Lung (tissue), 17 donors: ENCODE measurements at places on chromosomes 11 and 22.

GRCh38 chr11:1435820-1436467 is 46.2 kb downstream of the BRSK2 start:
- DNase-seq, result no peak

DNA sequence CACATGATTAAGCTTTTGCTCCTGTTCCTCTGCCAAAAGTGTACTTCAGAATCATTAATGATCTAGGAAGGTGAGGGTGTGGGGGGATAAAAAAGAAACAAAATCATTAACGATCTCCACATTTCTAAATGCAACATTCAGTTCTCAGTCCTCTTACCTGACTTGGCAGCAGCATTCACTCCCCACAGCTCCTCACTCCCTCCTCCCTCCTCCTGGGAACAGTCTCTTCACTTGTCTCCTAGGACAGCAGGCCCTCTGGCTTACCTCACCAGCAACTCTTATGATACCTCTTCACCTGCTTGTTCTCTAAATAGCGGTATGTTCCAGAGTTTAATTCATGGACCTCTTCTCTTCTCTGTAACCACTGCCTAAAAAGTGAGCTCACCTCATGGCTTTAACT is 56.5 kb upstream of the APOA1 start:
- DNase-seq, result no peak

DNA sequence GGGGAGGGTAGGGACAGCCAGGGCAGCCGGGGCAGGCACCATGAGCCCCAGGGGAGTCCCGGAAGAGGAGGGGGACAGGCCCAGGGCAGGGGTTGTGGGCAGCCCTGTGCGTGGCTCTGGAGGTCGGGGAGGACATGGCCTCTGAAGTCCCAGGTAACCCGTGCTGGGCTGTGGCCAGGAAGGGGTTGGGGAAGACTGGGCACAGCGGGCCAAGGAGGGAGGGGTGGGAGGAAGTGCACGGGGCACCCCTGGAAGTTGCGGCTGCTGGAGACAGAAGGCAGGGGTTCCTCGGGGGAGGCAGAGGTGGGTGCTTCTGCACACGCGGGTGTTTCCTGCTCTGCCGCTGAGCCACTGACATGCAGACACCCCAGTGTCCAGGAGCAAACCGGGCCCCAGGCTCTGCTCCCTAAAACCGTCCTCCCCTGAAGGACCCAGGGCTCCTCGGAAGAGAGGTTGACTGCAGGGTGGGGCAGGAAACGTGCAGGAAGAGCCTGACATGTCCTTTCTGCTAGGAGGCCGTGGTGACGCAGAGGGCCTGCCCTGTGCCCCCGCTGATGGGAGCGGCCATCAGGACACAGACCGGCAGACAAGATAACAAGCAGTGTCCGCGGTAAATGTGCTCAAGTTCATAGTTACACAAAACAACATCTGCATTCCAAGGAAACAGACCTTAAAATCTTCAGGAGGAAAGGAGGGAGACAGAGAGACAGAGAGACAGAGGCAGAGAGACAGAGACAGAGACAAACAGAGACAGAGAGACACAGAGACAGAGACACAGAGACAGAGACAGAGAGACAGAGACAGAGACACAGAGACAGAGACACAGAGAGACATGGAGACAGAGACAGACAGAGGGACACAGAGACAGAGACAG is 5.7 kb downstream of the TNNI2 start:
- peak; percentile 43 for DNase-seq

GRCh38 chr11:61198948-61199523 is 4.3 kb upstream of the PGA3 start:
- no peak for DNase-seq

DNA sequence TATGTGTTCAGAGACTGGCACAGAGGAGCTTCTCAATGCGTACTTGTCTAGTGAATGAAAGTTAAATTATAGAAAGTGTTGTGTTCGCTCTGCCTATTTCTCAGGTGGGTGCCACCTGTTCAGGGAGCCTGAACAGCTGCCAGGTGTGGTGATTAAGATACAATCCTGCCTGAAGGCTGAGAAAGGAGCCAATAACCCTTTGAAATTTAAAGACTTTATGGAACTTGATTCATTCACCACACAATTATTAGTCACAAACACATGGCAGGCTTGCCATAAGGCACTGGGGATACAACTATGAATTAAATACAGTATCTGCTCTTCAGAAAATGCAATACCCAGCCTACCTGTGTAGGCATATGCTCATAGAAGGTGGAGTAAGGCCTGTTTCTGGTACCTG is 92.9 kb upstream of the AMOTL1 start:
- no peak for DNase-seq

- DNase-seq, result no peak
Measured at GRCh38 chr11:134838708-134839107, 426.7 kb upstream of the B3GAT1 start.

GRCh38 chr11:45577752-45578151 is 87.7 kb downstream of the CHST1 start:
- no peak for DNase-seq

DNA sequence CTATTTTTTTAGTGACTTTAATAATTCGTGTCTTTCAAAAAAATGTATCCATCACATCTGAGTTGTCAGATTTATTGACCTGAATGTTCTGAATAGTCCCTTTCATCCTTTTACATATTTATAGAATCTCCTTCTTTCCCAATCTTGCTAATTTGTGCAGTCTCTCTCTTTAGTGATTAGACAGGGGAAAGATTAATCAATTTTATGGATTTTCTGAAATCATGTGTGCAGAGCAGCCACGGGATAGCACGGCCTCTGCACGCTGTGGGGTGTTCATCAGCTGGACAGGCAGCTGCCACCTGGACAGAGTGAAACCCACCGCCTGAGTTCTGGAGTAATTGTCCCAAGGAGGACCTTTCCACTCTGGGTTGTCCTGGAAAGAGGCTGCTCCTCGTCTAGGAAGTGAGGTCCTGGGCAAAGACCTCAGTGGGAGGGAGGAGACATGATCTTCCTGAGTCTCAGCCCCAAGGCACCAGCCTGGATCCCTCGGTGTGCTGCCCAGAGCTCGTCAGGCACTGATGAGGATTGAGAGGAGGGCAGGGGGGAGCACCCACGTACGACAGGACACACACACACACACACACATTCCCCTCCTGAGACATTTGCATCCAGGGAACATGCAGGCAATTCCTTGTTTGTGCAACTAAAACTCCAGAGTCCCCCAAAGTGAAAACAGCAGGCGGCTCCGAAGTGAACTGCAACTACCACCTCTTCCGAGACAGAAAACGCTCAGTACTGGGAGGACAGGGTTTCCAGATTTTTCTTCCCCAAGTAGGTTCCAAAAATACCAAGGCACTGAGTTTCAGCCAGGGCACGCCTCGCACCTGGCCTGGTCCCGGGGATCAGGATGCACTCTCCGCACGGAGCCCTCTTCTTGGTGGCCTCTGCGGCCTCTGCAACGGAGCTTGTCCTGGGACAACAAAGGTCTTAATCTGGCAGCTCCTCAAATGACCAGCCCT is 22.5 kb upstream of the KRTAP5-6 start:
- DNase-seq, result no peak

DNA sequence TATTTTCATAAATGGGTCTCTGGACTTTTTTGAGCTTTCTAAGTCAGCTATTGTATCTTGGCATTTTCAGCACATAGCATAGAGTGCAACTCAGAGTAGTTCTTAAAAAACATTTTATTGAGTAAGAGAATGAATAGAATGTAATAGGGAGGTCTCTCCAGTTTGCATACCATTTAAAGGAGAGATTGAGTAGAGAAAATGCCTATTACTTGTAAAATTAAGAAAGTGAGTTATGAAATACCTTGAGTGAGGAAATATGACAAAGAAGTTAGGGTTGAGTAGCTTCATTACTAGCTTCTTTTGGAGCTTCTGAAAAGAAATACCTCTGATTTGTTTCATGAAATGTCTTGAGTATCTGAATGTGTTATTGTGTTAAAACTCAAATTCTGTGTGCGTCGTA is 140.0 kb downstream of the AASDHPPT start:
- no peak for DNase-seq

DNA sequence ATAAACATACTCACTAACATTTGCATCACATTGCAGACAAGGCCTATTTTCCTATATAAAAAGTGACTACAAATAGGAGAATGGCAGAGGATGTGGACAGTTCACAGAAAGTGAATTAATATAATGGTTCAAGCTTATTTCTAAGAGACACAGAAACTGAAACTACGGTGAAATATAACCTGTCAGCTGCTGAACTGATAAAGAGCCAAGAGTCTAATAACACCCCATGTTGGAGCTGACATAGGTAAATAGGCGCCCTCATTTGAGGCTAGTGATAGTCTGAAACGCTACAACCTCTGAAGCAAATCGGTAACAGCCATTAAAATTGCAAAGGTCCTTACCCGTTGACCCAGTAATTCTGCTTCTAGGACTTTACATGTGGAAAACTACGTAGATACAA is 14.0 kb downstream of the AP1B1 start:
- no peak for DNase-seq

GRCh38 chr11:45180848-45181192 is 34.4 kb downstream of the PRDM11 start:
- DNase-seq, result peak; percentile 82

DNA sequence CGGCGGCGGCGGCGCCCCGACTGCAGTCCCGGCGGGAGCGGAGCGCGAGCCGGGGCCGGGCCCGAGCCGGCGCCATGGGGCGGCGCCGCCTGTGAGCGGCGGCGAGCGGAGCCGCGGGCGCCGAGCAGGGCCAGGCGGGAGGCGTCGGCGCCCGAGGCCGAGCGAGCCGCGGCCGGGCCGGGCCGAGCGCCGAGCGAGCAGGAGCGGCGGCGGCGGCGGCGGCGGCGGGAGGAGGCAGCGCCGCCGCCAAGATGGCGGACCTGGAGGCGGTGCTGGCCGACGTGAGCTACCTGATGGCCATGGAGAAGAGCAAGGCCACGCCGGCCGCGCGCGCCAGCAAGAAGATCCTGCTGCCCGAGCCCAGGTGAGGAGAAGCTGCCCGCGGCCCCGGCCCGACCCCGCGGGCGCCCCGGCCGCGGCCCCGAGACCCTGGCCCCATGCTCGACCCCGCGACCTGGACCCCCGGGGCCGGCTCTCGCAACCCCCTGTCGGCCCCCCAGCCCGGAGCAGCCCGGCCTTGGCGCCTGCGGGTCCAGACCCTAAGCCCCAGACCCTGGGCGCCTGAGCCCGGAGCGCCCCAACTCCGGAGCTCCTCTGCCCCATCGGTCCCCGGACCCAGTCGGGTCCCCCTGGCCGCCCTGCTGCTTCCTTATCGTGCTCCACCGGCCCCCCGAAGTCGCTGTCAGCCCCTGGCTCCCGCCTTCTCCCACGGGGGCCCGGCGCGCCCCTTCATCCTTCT is at the start of gene GRK2:
Gene GRK2 (plus strand): TSS at position 25 of the 739 bp plus-strand sequence. CDS start 227 bp downstream, at position 252.
- DNase-seq, result peak; percentile 47

- peak; percentile 50 for DNase-seq
Measured at GRCh38 chr11:4560467-4560866, 15.5 kb downstream of the OR52M1 start.

DNA sequence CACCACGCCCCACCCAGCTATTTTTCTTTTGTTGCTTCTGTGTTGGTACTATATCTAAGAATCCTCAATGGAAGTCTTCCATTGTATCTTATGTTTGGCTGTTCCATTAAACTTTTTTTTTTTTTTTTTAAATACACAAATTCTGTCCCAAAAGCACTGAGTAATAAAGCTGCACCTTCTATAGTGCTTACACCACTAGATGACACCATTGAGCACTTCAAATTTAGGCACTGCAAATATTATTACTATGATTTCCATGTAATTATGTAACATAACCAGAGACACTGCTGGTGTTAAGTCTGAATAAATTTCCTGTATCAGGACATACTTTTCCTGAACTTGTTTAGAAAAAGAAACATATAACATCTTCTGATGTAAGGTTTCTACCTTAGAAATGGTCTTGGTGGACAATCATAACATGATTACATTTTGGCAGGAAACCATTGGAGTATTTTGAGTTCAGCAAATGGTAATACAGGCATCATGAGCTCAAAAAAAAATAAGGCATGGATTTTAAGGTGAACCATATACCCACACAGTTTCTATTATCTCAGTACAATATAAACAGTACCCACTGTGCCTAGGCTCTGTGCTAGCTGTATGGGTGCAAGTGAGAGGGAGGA is 110.5 kb downstream of the ATG16L2 start:
- DNase-seq, result no peak

- DNase-seq, result no peak
Measured at GRCh38 chr11:77789061-77789730, 31.3 kb downstream of the RSF1 start.

DNA sequence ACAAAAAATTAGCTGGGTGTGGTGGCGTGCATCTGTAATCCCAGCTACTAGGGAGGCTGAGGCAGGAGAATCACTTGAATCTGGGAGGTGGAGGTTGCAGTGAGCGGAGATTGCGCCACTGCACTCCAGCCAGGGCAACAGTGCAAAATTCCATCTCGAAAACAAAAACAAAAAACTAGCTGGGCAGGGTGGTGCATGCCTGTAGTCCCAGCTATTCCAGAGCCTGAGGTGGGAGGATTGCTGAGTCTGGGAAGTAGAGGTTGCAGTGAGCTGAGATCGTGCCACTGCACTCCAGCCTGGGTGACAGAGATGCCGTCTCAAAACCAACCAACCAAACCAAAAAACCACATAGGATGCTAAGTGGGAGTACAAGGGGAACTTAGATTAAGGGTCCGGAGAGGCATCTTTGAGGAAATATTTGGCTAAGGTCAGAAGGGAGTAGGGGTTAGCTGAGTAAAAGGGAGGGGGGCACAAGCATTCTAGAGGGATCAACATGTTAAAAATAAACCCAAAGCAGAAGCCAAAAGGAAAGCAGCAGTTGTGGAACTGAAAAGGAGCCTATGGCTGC is 10.2 kb downstream of the PHF5A start:
- DNase-seq, result no peak

- peak; percentile 96 for DNase-seq
Measured at GRCh38 chr11:47108214-47108613, 68.5 kb downstream of the ARFGAP2 start.

DNA sequence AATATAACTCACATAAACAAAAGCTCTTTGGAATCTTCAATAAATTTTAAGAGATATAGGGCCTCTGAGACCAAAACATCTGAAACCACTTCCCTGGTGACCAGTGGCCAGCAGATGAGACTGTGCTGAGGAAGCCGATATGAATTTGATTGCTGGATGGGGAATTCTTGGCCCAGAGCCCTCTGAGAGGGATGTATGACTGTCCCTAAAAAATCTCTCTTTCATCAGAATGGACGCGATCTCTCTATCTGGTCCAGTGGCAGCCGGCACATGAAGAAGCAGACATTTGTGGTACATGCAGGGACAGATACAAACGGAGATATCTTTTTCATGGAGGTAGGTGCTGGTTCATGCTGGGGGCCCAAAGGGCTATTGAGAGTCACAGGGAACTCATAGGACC is 37.5 kb downstream of the MYBPC3 start:
- DNase-seq, result no peak
